ENCODE measurements at places on chromosomes 5 and 9.

- DNase-seq = no peak
Observed at GRCh38 chr5:123873846-123874245, 361.9 kb downstream of the CSNK1G3 start.

DNA sequence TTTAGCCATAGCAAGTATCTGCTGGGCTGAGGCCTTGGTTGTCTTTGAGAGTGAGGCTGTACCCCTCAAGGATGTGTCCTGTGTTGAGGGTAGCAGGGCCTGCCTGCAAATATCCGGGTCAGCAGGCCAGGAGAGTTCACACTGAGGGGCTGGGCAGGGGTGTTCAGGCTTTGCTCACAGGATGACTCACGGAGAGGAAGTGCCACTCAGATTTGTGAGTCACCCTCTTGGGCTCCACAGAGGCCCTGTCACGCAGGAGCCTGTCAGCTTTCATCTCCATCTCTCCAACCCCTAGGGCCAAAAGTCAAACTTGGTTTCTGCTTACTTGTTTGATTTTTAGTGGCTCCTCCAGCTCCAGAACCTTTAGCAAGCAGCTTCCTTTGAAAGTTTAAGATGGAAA, 211.5 kb downstream of the SEC61B start:
- peak; percentile 65 for DNase-seq

GRCh38 chr5:40960037-40960436, 50.7 kb downstream of the C7 start:
- DNase-seq = no peak

GRCh38 chr5:176497852-176498251, 39.4 kb downstream of the RNF44 start:
- no peak for DNase-seq

- no peak for DNase-seq
Observed at GRCh38 chr9:68919661-68920060, 94.3 kb downstream of the PRKACG start.

GRCh38 chr5:146548781-146549449, 32.9 kb upstream of the GPR151 start:
- DNase-seq = no peak

- DNase-seq = no peak
Observed at GRCh38 chr5:145975001-145975360, 38.6 kb downstream of the SH3RF2 start.

DNA sequence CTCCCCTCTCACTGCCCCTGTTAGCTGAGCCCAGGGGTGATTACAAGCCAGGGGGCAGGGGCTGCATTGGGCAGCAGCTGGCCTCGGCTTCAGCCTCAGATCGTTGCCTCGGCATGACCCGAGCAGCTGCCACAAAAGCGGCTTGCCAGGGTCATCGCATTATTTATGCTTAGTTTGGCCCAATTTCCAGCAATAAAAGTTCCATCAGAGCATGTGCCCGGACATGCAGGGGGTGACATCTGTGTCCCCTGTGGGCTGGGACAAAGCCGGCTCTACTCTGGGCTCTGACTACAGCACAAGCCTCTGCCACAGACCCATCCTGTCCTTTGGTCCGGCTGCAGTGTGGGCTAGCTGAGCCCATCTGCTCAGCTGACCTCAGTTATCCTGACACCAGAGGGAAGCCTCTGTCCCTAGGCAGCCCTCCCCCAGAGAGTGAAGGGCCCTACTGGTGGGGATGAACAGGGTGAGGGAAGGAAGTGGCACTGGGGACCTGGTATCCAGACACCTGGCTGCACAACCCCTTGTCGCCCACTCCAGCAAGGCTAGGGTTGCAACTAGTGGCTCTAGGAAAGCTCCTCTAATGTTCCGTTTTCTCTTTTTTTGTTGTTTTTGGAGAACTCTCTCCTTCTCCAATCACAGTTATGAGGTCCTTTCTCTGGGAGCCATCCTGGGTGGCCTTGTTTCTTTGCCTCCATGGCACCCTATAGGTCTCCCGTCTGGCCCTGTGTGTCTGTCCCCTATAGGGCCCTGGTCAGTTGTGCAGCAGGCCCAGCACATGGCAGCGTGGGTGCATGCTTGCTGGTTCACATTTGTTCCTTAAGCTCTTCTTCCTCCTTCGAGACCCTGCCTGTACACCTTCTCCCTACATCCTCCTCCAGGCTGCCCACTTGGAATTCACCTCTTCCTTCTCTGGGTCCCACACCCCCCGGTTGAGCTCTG, 13.3 kb upstream of the GADD45G start:
- DNase-seq = no peak

DNA sequence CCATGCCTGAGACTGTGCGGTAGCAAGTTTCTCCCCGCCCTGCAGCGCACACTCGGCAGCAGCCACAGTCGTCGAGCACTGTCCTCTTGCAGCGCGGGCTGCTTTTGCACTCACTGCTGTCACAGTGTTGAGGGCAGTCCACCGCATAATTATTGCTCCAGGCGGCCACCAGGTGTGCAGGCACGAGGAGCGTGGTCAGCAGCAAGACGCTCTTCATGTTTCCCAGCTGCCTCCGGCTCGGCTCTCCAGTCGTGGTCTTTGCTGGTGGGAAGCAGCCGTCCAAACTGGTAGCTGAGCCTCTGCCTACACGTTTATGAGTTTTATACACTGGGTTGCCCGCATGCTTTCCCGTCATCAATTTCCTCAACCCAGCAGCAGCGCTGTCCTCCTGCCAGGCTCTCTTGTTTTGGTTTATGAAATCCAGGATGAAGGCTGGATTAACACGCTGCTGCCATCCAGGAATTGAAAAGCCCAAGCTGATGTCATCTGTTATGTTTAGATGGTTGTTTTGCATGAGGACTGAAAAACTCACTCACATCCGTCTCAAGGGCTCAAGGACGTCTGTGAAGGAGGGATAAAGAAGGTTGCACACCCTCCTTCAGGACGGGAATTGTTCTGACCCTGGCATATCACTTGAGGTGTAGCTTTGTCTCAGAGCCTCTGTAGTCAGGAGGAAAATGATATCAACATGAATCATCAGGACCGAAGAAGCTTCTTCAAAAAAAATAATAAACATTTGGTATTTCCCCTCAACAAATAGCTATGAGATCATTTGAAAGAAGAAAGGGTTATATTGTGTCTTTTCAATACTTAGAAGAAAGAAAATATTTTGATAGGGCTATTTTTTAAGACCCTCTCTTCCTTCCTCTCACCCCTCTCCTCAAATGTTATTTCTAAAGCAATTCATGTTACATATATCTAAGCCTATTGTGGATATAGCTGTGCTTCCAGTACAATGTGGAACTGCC, at the start of gene ESM1:
TSS of gene ESM1 (minus strand) at position 293 of the 968 bp plus-strand sequence. CDS start at position 217, 76 bp downstream.
- no peak for DNase-seq

- no peak for DNase-seq
Observed at GRCh38 chr9:123863164-123863855, 66.6 kb downstream of the DENND1A start.
